GDM1 (cell line): ENCODE measurements at places on chromosomes 2 and 18.

- DNase-seq = no peak
Observed at GRCh38 chr2:100235581-100235980, 86.7 kb downstream of the LONRF2 start.

DNA sequence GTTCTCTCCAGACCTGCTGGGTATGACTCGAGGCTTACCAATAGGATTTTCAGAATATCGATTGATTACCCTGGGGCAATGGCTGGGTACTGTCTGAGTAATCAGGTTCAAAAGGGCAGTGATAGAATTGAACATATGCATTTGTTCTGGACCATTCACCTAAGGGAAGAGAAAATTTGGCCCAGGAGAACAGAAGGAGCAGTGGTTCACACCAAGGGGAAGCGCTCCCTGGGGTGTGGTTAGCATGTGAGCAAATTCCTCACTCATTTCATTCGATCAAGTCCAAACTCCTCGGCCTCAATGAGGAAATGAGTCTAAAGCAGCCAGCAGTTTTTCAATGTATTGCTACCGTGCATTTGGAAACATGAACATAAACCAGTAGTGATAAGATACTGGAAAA lies 55.6 kb downstream of the CYP26B1 start:
- DNase-seq = no peak

DNA sequence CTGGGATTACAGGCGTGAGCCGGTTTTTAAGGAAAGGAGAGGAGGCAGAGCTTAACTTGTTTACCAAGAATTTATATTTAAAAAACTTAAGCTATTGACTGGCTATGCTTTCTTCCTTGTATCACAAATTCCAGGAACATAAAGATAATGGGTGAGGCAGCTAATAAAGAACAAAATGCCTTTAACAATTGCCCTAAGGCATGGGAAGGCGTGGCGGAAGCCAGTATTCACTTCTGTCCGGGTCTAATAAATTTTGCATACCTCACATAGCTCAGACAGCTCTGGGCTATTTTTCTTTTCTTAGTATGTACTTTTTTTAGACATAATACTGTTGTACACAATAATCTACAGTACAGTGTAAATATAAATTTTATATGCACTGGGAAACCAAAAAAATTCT lies 1.0 kb upstream of the LDAH start:
- DNase-seq = no peak

DNA sequence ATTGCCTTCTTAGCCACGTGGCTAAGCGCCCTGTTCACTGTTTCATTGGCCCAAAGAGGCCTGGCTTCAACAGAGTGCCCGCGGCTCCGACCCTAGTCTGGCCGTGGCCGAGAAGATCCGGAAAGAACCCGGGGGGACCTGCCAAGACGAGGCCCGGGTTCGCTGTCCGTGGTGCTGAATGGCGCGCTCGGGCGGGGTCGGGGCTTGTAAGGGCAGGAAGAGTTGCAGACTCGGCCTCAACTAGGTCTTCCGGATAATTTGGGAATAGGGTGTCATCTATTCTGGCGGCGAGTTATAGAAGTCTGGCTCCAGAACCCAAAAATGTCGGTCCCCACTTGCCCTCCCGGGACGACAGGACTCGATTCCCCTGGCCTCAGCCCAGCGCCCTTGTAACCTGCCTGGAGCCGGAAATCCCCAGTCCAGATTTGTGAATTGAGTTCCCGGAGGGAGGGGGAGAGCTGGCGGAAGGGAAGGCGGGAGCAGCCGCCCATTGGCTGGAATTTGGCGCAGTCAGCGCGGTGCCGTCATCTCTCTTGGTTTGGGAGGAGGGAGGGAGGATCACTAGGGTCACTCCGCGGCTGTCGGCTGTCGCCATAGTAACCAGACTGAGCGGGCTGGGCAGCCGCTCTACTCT lies 3.5 kb downstream of the CDK5R2 start:
- no peak for DNase-seq

DNA sequence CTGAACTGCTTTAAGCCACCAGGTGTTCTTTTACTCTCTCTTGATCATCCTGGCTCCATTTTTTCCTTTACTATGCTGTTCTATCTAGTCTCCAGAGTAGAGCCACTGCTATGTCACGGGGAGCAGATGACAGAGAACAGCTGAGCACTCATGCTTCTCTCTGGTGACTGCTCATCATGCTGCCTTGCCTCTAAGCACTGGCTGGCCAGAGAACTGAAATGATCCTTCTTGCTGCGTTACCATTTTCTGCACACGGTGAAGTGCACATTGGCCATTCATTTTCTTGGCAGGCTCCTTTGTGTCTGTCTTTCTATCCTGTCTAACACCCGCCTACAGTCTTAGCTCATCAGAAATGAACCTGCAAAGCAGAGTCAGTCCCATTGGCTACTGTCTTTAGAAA lies 86.0 kb downstream of the KCTD1 start:
- DNase-seq = no peak

- no peak for DNase-seq
Observed at GRCh38 chr2:183474912-183475695, 350.9 kb downstream of the NUP35 start.

DNA sequence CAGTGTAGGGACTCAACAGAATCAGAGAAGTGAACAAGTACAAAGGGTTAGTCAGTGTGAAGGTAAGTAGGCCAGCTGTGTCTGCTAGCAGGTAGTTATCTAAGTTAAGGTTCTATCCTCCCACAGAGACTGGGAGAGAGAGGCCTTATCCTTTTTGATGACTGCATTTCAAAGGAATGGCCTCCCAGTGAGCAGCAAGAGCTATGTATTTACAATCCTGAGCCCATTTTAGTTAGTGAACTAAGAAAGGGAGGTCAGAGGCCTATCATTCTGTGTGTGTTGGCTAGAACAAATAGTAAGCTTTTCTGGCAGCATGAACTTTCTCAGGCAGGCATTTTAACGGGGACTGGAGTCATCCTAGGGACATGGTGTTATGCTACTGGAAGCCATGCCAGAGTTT lies 182.9 kb downstream of the VWC2L start:
- DNase-seq = no peak

GRCh38 chr2:158182676-158183295 lies 81.1 kb downstream of the UPP2 start:
- no peak for DNase-seq

- DNase-seq = no peak
Observed at GRCh38 chr2:45293182-45293581, 283.9 kb upstream of the SIX2 start.

- no peak for DNase-seq
Observed at GRCh38 chr2:150732064-150732463, 244.6 kb upstream of the RND3 start.

- peak; percentile 8 for DNase-seq
Observed at GRCh38 chr2:108607706-108608301, 73.5 kb downstream of the LIMS1 start.

DNA sequence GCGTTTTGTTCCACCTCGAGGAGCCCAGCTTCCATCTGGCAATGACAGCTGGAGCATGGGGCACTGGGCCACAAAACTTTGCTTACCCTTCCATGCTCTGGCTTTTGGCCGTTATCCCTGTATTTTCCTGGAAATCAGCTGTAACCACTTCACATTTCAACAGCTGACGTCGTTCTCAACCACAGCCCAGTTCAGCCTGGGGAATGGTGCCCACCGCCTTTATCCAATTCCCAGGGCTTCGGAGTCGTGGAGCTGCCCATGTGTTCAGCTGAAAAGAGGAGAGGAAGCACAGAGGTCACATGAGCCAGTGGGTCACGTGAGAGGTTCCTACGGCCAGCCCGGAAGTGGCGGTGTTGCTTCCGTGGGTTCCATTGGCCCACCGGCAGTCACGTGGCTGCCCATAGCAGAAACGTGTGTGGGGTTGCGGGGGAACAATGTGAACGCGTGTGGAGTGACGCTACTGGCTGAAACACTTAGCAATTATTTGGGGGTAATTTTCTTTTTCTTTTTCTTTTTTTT lies 16.7 kb upstream of the EDAR start:
- no peak for DNase-seq

- DNase-seq = peak; percentile 31
Observed at GRCh38 chr2:64661741-64662169, 8.0 kb upstream of the SERTAD2 start.

DNA sequence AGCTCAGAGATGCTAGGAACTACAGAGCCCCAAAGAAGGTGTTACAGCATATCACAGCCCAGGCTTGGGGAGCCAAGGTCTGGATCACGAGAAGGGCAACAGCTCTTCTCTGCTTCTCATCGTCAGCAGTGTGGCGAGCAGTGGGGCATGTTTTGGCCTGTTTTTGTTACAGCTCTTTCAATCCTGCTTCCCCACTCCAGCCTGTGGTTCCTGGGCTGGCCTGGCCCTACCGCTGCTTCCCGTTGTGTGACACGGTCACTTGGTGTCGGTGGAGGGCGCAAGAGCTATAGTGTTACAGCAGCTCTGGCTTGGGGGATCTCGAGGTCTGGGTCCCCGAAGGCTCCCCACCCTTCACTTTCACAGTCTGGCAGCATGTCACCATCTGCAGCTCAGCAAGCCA lies 870.2 kb downstream of the CBLN2 start:
- no peak for DNase-seq

- no peak for DNase-seq
Observed at GRCh38 chr18:61443081-61443725, 110.0 kb downstream of the CDH20 start.

- DNase-seq = no peak
Observed at GRCh38 chr2:1676913-1677820, 67.1 kb downstream of the PXDN start.

- no peak for DNase-seq
Observed at GRCh38 chr2:177680866-177681712, 288.5 kb downstream of the AGPS start.

DNA sequence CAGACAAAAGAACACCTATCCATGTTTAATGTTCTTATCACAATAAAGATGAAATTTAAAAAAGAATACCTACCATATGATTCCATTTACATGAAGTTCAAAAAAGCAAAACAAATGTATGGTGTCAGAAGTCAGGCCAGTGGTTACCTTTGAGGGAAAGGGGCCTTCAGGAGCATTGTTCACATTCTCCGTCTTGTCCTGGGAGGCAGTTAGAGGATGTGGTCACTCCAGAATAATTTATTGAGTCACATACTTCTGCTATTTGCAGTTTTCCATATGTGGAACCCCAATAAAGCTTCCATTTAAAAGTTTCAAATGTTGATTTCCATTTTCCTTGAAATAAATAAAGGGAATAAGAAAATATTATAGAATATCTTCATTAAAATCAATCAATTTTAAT lies 41.6 kb upstream of the POU3F3 start:
- DNase-seq = no peak

- DNase-seq = no peak
Observed at GRCh38 chr2:234952270-234953115, 676 bp downstream of the SH3BP4 start.

GRCh38 chr2:132766573-132766972 lies 96.6 kb upstream of the LYPD1 start:
- DNase-seq = no peak

DNA sequence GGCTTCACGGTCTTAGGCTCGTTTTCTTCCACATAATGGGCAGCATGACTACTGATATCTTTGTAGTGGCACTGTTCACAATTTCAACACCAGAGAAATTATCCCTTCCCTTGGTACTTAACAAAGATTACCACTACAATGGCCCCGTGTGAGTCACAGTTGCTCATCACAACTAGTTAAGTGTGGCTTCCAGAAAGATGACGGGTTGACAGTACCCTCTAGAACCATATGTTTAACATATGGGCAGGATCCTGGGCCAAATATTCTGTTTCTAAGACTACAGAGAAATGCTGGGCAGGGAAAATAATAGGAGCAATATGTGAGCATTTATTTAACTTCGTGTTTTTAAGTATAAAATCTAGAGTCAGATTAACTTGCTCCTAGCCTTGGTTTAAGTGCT lies 780.1 kb upstream of the LINC00305 start:
- no peak for DNase-seq

GRCh38 chr18:31835528-31836133 lies 75.0 kb upstream of the SLC25A52 start:
- no peak for DNase-seq
